Islet precursor cell (in vitro differentiated cells): ENCODE measurements at places on chromosomes 6 and 20.

- DNase-seq, result no peak
Observed at GRCh38 chr20:12153628-12154027, 235.9 kb downstream of the BTBD3 start.

GRCh38 chr20:35303735-35304491, 11.7 kb upstream of the FAM83C start:
- peak; percentile 97 for DNase-seq

GRCh38 chr20:21340991-21341697, 38.0 kb downstream of the XRN2 start:
- no peak for DNase-seq

- no peak for DNase-seq
Observed at GRCh38 chr6:130420911-130421310, 55.1 kb downstream of the TMEM200A start.

DNA sequence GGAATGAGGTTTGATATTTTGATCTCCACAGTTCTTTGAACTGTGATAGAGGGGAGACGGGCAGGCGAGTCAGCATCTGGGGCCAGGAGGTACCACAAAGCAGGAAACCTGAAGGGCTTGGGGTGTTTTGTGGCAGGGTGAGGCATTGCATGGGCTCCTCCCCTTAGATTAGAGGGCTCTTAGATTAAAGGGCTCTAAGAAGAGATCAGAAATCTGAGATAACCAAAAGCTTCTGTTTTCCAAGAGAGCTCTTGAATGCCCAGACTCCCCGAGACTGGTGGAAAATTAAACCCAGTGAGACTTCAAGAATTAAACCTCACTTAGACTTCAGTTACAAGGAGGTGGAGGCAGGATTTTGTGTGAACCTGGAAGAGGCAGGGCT, 2.4 kb upstream of the GPX5 start:
- DNase-seq, result no peak

DNA sequence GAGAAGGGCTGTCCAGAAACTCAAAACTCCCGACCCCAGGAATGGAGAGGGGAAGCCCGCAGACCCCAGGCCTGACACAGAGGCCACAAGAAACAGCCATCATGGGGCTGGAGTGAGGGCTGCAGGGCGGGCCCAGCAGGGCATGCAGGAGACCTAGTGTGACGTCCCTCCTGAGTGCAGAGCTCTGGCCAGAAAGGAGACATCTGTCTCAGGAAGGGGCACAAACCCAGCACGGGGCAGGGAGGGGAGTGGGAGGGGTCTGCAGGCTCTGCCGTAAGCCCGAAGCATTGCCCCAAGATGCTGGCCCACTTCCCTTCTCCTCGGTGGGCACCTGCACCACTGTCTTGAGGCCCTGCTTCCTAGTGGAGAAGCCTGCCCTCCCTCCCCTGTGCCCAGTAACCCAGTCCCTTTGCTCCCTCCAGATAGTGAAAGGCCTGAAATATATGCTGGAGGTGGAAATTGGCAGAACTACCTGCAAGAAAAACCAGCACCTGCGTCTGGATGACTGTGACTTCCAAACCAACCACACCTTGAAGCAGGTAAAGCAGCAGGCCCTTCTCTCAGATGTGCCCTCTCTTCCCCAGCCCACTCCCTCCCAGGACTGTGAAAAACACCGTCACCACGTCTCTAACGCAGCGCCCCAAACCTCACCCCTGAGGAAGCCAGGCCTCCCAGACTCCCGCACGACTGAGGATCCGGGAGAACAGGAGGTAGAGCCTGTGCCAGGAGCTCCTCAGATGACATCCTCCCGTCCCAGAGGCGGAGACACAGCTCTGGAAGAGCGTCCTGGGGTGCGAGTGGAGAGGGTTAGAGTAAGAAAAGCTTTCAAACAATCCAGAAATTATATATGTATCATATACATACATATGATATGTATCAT, 9.7 kb downstream of the CST7 start:
- DNase-seq, result no peak

DNA sequence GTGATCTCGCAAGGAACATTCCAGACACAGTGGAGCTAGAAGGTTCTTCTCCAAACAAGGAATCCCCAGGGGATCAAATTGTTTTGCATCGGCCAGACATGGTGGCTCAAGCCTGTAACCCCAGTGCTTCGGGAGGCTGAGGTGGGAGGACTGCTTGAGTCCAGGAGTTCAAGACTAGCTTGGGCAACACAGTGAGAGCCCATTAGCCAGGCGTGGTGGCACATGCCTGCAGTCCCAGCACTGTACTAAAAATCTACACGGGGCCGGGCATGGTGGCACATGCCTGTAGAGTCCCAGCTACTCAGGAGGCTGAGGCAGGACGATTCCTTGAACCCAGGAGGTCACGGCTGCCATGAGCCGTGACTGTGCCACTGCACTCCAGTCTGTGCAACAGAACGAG, 15.3 kb downstream of the GMEB2 start:
- no peak for DNase-seq

DNA sequence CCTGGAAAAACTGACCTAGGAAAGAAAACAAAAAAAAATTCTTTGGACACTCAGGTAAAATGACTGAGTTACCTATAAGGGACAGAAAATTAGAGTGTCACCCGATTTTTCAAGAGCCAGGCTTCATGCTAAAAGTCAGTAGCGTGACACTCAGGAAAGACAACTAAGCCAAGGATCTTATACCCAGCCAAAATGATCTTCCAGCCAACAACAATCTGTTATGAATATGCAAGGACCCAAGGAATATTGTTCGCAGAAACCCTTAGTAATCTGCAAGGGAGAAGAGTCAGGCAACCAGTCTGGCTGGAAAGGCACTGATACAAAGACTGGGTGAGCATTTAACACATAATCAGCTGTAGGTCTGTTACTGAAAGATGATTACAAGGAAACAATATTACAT, 203.6 kb downstream of the GMPR start:
- DNase-seq, result no peak

- peak; percentile 87 for DNase-seq
Observed at GRCh38 chr6:18155864-18156421, 721 bp downstream of the KDM1B start.

- DNase-seq, result no peak
Observed at GRCh38 chr6:56660381-56660730, 17.7 kb upstream of the DST start.

DNA sequence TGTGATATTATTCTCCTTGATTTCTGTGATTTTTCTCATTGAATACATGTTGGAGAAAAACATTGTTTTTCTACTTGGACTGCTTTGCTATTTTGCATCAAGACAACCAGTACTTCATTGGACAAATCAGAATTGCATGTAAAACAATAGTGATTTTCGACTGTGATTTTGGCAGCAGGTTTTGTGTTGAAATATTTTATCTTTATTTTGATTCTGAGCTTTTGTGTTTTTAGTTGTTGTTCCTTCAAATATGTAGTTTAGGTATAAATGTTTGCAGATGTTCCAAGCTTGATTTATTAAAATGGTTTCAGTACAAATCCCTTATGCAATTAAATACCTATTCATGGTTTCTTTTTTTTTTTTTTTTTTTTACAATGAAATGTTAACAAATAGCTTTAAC, 754.1 kb downstream of the DOK5 start:
- no peak for DNase-seq

DNA sequence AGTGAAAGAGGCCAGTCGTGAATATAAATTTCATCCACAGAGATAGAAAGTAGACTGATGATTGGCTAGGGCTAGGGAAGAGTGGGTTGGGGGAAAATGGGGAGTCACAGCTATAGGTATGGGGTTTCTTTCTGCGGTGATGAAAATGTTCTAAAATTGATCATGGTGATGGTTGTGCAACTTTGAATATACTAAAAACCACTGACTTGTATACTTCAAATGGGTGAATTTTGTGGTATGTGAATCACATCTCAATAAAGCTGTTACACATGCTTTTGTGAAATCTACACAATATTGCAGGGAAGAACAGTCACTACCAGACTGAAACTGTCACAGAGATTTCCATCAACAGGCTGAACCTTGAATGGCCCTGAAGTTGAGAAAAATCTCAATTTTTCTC, 61.5 kb downstream of the LYRM4 start:
- DNase-seq, result no peak

- no peak for DNase-seq
Observed at GRCh38 chr6:96991618-96992342, 67.3 kb downstream of the KLHL32 start.

GRCh38 chr6:44129841-44130322, 2.5 kb downstream of the TMEM63B start:
- DNase-seq, result no peak

DNA sequence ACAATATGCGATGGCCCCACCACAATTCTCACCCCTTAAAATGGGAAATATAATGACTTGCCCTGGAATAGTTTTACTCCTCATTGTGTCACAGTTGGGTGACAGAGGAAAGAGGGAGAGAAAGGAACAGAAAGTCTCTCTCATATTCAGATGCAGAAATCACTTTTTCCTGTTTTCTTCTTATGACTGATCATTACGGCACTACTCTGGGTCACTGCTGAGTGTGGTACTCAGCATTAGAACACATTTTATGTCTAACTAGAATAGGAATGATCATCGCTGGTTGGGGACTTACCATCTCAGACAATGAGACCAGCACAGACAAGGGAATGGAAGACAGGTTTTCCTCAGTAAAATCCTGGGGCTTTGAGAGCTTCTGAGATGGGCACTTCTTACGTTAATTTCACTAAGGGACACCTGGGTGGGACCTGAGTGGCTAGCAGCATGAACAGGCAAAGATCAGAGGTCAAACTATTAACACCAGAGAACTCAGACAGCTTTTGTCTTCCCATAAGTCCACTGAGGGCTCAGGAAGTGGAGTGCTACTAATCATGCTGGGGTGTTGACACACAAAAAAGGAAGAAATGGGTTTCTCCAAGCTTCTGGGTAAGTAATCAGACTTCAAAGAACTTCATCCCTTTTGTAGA, 54.9 kb upstream of the ARHGAP18 start:
- DNase-seq, result no peak
